ENCODE measurements at places on chromosomes 2 and 18.

DNA sequence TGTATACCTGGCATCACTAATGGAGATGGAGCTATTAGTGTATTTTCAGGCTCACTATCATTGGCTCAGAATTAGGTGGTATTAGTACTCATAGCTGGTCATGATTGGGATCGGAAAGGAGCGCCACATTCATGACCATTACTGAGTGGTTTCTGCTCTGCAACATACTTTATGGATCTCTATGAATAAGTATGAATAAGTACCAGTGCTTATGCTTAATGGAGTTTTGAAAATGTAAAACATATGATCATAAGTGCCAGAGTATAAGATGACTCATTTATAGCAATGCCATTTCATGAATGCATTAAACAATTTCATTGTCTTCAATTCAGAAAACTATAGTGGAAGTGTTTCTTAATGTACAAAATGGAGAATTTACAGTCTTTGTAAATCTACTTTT, 156.7 kb downstream of the GALNT3 start:
- DNase-seq, result no peak
- no peak overlapping the region for H3K4me3 ChIP-seq
- no peaks in the 10 kb centered on the region for H3K4me1 ChIP-seq
- H3K36me3 ChIP-seq, result no peaks in the 10 kb centered on the region
- no peak overlapping the region for H3K27ac ChIP-seq

- H3K4me3 ChIP-seq, result no peak overlapping the region
- H3K4me1 ChIP-seq, result peaks cover 3% of the 10 kb centered on the region
- no peak overlapping the region for H3K27ac ChIP-seq
- no peaks in the 10 kb centered on the region for H3K36me3 ChIP-seq
- H3K27me3 ChIP-seq, result no peaks in the 10 kb centered on the region
- DNase-seq, result no peak
Observed at GRCh38 chr18:44909191-44909719, 228.6 kb downstream of the SETBP1 start.

- no peak for DNase-seq
- H3K27ac ChIP-seq, result no peak overlapping the region
- H3K36me3 ChIP-seq, result no peaks in the 10 kb centered on the region
- no peaks in the 10 kb centered on the region for H3K4me1 ChIP-seq
- no peak overlapping the region for H3K4me3 ChIP-seq
Observed at GRCh38 chr18:32372381-32373061, 98.2 kb downstream of the GAREM1 start.

GRCh38 chr2:173584676-173585458, 230.2 kb downstream of the CDCA7 start:
- no peaks in the 10 kb centered on the region for H3K27me3 ChIP-seq
- H3K27ac ChIP-seq, result no peak overlapping the region
- DNase-seq, result no peak
- no peak overlapping the region for H3K4me3 ChIP-seq
- H3K36me3 ChIP-seq, result no peaks in the 10 kb centered on the region
- no peaks in the 10 kb centered on the region for H3K4me1 ChIP-seq

DNA sequence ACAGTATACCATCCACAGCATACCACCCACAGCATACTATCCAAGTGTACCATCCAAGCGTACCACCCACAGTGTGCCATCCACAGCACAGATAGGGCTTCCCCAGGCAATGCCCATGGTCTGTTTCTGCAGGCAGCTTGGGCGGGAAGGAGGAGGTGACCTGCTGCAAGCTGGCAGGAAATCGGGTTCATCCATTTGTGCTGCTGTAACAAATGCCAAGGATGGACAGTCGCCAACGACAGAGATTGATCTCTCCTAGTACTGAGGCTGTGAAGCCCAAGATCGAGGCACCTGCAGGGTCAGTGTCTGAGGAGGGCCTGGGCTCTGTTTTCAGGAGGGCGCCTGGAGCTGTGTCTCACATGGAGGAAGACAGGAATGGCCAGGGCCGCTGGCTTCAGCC, 93.6 kb upstream of the SNTG2 start:
- H3K27ac ChIP-seq, result no peak overlapping the region
- no peaks in the 10 kb centered on the region for H3K36me3 ChIP-seq
- no peaks in the 10 kb centered on the region for H3K27me3 ChIP-seq
- no peak for DNase-seq
- H3K4me3 ChIP-seq, result no peak overlapping the region
- H3K4me1 ChIP-seq, result no peaks in the 10 kb centered on the region

GRCh38 chr2:142536492-142536891, 341.0 kb upstream of the KYNU start:
- no peaks in the 10 kb centered on the region for H3K27me3 ChIP-seq
- no peak overlapping the region for H3K4me3 ChIP-seq
- no peaks in the 10 kb centered on the region for H3K36me3 ChIP-seq
- H3K4me1 ChIP-seq, result no peaks in the 10 kb centered on the region
- H3K27ac ChIP-seq, result no peak overlapping the region

DNA sequence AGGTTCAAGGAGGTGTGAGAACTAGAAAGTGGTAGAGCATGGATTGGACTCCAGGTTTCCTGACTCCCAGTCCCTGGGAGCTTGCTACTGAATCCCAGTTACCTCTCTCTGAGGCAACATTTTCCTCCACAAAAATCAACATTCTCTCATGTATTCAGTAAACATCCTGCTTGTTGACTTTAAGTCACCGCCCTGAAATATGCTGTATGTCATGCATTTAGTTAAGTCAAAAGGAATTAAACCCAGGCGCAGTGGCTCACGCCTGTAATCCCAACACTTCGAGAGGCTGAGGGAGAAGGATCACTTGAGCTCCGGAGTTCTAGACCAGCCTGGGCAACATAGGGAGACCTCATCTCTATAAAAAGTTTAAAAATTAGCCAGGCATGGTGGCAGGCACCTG, 3.8 kb downstream of the MATN3 start:
- H3K27ac ChIP-seq, result no peak overlapping the region
- H3K36me3 ChIP-seq, result no peaks in the 10 kb centered on the region
- no peak overlapping the region for H3K4me3 ChIP-seq
- H3K27me3 ChIP-seq, result peaks cover 31% of the 10 kb centered on the region

DNA sequence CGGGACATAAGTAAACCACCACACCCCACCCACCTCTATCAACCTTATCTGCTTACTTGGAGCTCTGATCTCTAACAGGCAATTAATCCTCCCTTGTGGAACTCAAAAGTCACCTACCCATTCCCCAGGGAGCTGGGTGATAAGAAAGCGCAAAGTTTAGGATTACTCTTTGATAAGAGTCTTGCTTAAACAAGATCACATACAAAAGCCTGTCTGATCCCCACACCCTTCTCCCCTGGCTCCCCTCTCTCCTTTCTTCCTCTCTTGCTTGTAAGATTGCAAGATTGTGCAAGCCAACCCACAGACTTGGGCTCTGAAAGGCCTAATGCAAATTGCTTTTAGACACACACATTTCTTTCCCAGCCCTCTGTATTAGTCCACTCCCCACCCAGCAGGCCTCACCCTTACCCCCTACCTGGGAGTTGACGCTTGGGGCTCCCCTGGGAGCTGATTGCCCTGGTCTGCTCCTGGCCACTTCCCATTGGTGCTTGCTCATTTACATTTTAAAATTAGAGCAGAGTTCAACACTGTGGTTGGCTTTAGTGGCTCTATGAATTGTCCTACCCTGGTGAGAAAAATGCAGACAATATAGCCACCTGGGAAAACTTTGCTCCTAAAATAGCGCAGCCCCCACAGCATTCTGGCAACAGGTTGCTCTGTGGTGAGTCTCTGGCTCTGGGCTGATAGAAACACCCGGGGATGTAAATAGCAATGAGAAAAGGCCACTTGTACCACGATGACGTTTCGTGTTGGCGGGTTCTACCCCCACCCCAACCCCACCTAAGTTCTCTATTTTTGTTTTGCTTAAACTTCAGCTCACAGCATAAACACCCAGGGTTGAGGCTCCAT, 92.8 kb upstream of the MSH2 start:
- H3K36me3 ChIP-seq, result no peaks in the 10 kb centered on the region
- no peak overlapping the region for H3K27ac ChIP-seq
- H3K4me3 ChIP-seq, result no peak overlapping the region
- H3K27me3 ChIP-seq, result no peaks in the 10 kb centered on the region

DNA sequence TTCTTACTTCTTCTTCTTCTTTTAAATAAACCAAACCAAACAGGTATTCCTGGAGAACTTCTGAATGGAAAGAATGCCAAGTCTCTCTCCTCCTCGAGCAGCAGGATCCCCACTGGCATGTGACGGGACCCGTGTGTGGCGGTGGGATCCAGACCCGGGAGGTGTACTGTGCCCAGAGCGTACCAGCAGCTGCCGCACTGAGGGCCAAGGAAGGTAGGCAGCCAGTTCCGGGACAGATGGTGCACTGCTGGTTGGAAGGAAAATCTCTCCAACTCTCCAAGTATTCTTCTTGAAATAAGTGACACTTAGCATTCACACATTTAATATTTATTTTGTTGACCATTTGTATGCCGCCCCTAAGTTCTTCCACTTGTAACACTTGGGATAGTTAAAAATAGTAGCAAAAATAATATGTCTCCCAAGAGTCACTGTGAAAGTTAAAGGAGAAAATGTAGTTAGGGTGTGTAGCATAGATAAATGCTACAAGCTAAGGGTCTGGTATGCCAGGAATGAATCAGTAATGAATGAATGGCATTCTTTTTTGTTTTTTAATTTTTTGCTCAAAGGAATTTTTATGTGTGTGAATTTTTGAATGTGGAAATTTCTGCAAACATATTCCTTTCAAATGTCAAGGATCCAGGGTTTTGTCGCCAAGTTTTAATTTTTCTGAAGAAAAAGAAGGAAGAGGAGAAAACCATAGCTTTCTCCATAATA, 349.9 kb downstream of the THSD7B start:
- no peaks in the 10 kb centered on the region for H3K27me3 ChIP-seq
- DNase-seq, result no peak
- no peaks in the 10 kb centered on the region for H3K36me3 ChIP-seq
- no peak overlapping the region for H3K27ac ChIP-seq

GRCh38 chr2:62627667-62628066, 77.8 kb upstream of the EHBP1 start:
- H3K4me1 ChIP-seq, result no peaks in the 10 kb centered on the region
- no peak overlapping the region for H3K4me3 ChIP-seq
- H3K27ac ChIP-seq, result no peak overlapping the region
- no peak for DNase-seq
- H3K27me3 ChIP-seq, result no peaks in the 10 kb centered on the region
- no peaks in the 10 kb centered on the region for H3K36me3 ChIP-seq

- H3K27me3 ChIP-seq, result peaks cover 54% of the 10 kb centered on the region
- H3K4me3 ChIP-seq, result peak overlapping the region; percentile 35
- H3K36me3 ChIP-seq, result no peaks in the 10 kb centered on the region
Observed at GRCh38 chr2:222423632-222424275, 589 bp upstream of the SGPP2 start.

DNA sequence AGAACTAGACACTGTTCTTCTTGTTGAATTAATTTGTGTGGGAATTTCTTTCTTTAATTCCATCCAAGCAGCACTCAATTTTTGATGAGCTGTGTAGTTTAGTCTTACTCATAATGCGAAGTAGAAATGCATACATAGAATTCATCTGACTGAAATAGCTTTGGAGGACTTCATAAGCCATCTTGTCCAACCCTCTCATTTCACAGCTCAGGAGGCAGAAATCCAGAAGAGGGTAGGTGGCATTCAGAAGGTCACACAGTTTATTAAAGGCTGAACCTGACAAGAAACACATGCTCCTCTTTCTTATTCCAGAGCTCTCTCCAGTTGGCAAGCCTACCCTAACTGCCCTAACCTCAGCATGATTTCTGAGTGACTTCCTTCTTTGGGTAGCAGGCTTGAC, 169.2 kb upstream of the NOSTRIN start:
- no peaks in the 10 kb centered on the region for H3K27me3 ChIP-seq
- H3K27ac ChIP-seq, result no peak overlapping the region
- H3K4me3 ChIP-seq, result no peak overlapping the region
- H3K36me3 ChIP-seq, result no peaks in the 10 kb centered on the region
- peaks cover 2% of the 10 kb centered on the region for H3K4me1 ChIP-seq
